ENCODE measurements at places on chromosomes 3 and 15.
A peak's percentile ranks its signal among the peaks of the same experiment; 100 is the strongest.

DNA sequence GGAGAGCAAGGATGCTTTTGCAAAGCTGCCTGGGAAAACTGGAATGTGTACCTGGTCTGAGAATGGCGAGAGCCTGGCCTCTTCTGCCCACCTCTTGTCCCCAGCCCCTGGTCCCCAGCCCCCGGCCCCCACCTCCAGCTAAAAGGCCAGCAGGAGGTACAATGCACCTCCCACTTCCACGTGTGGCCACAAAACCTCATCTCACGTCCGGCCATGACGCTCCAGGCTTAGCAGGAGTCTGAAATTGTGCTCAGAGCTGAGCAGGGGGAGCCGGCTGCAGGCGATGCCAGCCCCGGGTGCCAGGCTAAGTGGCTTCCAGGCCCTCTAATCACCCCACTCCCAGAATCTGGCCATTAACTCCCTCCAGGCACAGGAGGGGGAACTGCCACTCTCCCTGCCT lies 83.1 kb upstream of the PRR20G start:
- DNase-seq: no peak

GRCh38 chr15:51025454-51025846 lies 69.3 kb downstream of the TNFAIP8L3 start:
- DNase-seq: no peak

DNA sequence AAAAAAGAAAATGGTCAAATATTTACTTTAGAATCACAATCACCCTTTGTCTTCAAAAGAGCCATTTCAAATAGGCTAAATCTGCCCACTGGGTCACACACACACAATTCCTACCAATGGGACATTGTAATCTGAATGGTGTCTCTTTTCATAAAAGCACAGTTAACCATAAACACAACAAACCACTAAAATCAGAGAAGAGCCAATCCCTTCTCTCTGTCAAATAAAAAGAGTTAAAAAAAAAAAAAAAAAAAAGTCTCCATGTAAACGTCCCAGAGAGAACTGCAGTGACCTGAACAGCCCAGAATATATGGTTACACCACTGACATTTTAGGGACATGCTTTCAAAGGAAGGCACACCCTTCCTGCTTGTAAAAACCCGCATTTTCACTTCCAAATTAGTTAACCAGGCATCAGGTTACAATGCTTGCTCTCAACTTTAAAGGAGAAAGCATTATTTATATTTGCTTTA lies 63.7 kb downstream of the PRICKLE2 start:
- no peak for DNase-seq

GRCh38 chr3:52453496-52454249 lies at the start of gene TNNC1:
TNNC1 (minus strand) TSS chr3:52454041; CDS start chr3:52454015, 26 bp downstream.
- no peak for DNase-seq

DNA sequence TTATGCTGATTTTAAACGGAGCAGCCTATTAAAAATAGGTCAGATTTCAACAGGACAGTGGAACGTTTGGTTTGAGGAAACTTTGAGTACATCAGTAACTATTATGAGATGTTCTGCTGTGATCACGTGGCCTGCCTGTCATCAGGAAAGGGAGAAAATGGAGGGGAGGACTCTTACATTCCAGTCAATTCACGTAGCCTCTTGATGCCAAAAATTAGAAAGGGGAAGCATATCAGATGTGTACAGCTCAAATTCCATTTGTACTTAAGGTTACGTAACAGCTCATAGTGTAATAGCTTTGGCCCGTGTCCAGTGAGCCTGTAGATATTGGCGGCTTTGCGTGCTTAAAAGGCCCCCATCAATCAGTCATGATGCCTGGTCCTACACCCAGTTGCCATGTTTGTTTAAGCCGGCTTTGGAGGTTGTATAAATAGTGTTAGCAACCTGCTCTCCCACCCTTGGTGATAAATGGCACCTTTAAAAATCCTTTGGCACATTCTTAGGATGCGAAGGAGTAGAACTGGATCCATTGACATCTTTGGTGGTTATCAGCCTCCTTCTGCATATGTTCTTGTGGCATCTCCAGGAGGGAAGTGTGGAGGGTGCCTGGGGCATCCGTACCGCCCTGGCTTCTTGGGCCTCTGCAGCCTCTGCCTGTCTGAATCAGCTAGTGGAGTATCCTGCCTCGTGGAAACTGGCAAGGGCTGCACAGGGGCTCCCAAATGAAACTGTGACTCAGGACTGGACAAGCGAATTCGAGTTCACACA lies 163.9 kb downstream of the THSD4 start:
- no peak for DNase-seq

- no peak for DNase-seq
Measured at GRCh38 chr3:135690664-135691063, 274.9 kb upstream of the PPP2R3A start.

DNA sequence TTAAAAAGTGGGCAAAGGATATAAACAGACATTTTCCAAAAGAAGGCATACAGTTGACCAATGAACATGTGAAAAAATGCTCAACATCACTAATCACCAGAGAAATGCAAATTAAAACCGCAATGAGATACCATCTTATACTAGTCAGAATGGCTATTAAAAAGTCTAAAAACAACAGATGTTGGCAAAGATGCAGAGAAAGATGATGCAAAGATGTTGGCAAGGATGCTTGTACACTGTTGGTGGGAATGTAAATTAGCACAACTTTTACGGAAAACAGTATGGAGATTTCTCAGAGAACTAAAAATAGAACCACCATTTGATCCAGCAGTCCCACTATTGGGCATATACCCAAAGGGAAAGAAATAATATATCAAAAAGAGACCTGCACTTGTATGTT lies 53.5 kb downstream of the TLNRD1 start:
- DNase-seq: no peak

- DNase-seq: no peak
Measured at GRCh38 chr3:134693226-134693625, 42.4 kb upstream of the KY start.

DNA sequence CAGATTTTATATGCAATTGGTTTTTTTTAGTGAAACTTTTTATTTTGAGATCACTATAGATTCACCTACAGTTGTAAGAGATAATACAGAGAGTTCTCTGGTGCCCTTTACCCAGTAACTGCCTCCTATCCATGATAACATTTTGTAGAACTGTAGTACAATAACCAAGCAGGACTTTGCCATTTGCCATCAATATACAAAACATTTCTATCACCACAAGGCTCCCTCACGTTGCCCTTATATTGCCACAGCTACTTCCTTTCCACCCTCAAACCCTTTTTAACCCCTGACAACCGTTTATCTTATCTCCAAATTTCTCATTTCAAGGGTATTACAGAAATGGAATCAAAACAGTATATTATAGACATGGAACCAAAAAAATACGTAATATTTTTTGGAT lies 130.7 kb upstream of the GOLGA6L4 start:
- DNase-seq: no peak

DNA sequence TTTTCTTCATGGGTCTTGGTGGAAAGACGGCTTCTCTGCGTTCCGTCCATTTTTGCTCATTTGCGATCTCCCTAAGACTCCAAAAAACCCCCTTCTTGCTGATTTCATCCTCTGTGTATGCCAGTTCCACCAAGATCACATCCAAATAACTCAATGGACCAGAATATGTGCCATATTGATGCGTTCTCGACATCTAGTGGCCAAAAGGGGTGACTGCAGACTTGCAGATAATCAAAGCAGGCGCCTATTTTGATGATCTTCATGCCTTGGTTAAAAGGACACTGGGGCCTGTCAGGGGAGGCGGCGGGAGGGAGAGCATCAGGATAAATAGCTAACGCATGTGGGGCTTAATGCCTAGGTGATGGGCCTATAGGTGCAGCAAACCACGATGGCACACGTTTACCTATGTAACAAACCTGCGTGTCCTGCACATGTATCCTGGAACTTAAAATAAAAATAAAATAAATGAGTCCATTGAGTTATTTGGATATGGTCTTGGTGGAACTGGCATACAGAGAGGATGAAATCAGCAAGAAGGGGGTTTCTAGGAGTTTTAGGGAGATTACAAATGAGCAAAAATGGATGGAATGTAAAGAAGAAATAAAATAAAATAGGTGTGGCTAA lies 104.2 kb upstream of the RAD18 start:
- no peak for DNase-seq

- DNase-seq: no peak
Measured at GRCh38 chr3:143769616-143770015, 78.7 kb downstream of the SLC9A9 start.

DNA sequence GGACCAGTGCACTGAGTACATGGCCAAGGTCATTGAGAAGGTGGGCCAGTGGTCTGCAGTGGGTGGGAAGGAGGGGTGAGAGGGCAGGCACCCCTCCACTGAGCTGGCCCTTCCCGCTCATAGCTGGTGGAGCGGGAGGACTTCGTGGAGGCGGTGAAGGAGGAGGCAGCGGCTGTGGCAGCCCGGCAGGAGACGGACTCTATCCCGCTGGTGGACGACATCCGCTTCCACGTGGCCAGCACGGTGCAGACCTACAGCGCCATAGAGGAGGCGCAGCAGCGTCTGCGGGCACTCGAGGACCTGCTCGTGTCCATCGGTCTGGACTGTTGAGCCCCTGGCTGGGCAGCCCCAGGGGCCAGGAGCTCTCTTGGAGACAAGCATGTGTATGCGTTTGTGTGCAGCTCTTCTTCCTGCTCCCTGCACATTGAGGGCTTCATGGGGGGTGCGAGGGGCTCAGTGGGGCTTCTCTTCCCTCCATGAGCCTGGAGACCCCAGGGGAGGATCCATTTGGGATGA lies 7.5 kb downstream of the ABTB1 start:
- DNase-seq: no peak

- no peak for DNase-seq
Measured at GRCh38 chr15:101089579-101090427, 162.0 kb downstream of the CHSY1 start.

GRCh38 chr3:10521772-10522441 lies 16.5 kb upstream of the ATP2B2 start:
- DNase-seq: no peak

DNA sequence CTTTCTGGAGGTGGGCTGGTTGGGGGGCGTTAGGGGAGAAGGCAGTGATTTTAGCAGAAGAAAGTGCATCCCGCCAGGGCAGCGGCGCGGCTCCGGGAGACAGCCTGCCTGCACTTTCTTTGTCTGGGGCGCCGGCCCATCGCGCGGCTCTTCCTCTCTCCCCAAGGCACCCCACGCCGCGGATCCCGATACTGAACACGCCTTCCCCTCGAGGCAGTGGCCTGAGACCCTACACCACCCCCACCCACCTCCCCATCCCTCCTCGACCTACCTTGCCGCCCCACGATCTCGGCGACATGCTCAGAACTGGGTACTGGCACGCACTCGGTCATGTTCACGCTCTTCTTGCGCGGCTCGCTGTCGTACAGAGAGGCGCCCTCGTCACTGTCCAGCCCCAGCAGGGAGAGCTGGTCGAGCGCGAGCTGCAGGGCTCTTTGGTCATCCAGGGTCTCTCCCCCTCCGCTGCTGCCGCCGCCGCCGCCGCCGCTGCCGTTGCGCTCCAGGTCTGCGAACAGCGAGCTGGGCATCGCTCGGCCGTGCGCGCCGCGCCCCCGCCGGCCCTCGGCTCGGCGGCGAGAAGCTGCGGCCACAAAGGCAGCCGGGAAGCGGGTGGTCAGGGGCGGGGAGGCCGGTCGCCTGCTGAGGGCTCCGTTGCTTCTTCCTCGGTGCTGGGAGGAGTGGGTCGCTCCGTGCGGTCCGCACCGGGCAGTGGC lies 483 bp downstream of the MEX3B start:
- DNase-seq: peak; percentile 23

DNA sequence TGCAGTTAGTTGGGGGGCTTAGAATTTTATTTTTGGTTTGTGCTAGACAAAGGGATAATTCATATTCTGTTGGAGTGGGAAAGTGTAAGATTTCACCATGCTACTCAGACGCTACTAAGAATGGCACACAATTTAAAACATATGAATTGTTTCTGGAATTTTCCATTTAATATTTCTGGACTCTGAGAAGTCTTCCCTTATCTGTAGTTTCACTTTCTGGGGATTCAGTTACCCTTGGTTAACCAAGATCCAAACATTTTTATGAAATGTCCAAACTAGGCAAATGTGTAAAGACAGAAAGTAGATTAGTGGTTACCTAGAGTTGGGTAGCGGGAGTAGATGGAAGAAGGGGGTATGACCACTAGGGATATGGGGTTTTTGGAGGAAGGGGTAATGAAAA lies 53.1 kb downstream of the TCF12 start:
- DNase-seq: no peak

DNA sequence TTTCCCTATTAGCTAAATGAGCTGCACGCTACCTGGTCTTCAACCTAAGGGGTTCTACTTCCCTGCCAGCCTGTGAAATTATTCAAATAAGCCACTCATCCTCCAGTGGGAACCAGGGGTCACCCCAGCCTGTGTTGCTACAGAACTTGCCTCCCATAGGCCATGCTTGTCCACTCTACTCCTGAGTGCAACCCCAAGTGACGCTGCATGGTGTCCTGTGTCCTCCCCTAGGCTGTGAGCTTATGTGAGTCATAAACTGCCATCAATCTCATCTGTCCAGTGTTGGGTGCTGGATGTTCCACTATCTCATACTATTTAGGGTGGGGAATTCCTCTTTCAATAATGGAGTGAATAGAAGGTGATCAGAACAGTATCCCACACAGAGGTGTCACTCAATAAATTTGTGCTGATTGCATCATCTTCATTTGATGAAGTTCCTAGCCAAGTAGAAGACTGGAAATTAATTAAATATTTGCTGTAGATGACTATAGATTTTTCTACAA lies 49.8 kb upstream of the SSR3 start:
- DNase-seq: no peak

- no peak for DNase-seq
Measured at GRCh38 chr3:57046101-57046765, 14.2 kb upstream of the SPATA12 start.

DNA sequence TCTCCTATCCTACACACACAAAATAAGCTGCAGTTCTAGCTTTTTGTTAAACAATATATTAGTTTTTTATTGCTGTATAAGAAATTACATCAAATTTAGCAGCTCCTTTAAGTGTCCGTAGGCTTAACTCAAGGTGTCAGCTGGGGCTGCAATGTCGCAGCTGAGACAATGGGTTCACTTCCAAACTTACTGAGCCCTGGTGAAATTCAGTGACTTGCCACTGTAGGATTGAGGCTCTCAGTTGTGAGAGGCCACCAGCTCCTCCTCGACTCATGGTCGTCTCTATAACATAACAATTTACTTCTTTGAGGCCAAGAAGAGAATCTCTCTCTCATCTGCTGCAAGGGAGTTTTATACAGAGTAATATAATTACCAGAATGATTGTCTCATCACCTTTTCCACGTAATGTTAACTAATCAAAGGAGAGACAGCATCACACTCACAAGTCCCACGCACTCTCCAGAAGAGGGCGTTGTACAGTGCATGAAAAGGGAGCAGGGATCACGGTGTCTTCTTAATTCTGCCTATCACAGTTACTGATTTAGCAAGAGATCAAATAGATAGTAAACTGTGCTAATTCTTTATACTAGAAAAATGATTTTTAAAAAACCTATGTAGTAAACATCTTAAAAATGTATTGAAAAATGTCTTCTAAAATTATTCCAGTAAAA lies 735.6 kb upstream of the GBE1 start:
- DNase-seq: no peak

- DNase-seq: no peak
Measured at GRCh38 chr15:81887912-81888311, 157.9 kb downstream of the MEX3B start.
